ENCODE measurements at places on chromosomes 1 and 21. TPM values are rescaled to one million over a fixed set of nuclear protein-coding genes. Genes with fewer than 3 reads are reported as not detected.

The LCE1D gene
- not detected for total RNA-seq

The EFCAB7 gene
- total RNA-seq = 20.4 TPM

The KRTAP6-3 gene
- total RNA-seq = not detected

The CAPZA1 gene
- 218 TPM for total RNA-seq

DNA sequence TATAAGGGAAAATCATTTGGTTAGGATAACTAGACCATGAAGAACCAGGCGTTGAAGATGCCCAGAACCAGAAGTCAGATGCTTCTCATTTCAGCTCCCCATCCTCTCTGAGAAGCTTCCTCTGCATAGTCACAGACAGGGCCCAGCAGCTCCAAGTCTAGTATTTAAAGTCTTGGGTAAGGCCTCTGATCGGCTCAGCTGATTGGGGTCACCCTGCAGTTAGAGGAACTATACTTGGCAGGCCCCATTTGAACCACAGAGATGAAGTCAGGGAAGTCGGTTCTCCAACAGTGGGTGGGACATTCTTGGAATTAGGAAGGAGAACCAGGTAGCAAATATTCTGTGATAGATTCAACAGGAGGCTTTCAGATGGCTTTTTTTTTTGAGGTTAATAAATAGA is 48.3 kb downstream of the SLC22A15 start:
- no peak overlapping the region for H3K27ac ChIP-seq
- no peaks in the 10 kb centered on the region for H3K36me3 ChIP-seq
- no peak overlapping the region for H3K4me3 ChIP-seq
- H3K27me3 ChIP-seq = no peaks in the 10 kb centered on the region
- H3K4me1 ChIP-seq = no peaks in the 10 kb centered on the region

DNA sequence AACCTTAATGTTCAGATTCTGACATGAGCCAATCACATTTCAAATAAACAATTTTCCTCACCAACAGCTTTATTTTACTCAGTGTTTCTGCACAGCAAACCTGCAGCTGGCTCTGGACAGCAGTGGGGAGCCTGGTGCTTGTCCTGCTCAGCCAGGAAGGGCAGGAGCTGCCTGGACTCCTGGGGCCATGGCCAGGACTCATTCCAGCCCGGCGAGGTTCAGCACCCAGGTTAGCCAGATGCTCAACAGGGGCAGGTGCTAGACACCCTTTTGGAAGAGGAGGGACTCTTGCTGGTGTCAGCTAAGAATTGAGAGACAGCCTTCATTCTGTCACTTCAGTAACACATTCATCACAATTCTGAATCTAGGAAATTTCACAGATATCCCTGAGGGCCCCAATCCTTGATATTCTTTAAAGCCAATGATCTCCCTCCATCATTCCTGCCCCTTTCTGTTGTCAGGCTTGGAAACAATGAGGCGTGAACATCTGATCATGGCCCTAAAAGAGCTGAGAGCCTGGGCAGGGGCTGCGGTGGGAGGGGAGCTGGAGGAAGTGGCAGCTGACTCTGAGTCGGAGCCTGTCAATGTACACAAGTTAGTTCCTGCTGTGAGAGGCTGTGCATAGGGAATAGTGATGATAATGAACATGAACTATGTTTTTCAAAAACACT is 251.3 kb downstream of the SDCCAG8 start:
- H3K4me1 ChIP-seq = peaks cover 25% of the 10 kb centered on the region
- no peaks in the 10 kb centered on the region for H3K27me3 ChIP-seq
- no peaks in the 10 kb centered on the region for H3K36me3 ChIP-seq

- no peaks in the 10 kb centered on the region for H3K36me3 ChIP-seq
- no peak overlapping the region for H3K27ac ChIP-seq
- no peaks in the 10 kb centered on the region for H3K27me3 ChIP-seq
- peaks cover 30% of the 10 kb centered on the region for H3K4me1 ChIP-seq
- H3K4me3 ChIP-seq = no peak overlapping the region
Observed at GRCh38 chr1:229180161-229180560, 90.8 kb upstream of the RAB4A start.

- no peaks in the 10 kb centered on the region for H3K27me3 ChIP-seq
- no peak overlapping the region for H3K27ac ChIP-seq
- no peak for DNase-seq
- no peaks in the 10 kb centered on the region for H3K36me3 ChIP-seq
- H3K4me3 ChIP-seq = no peak overlapping the region
Observed at GRCh38 chr1:28115267-28115666, 26.9 kb upstream of the EYA3 start.

GRCh38 chr1:199784138-199784895 is 243.2 kb upstream of the NR5A2 start:
- H3K4me1 ChIP-seq = no peaks in the 10 kb centered on the region
- H3K4me3 ChIP-seq = no peak overlapping the region
- no peak overlapping the region for H3K27ac ChIP-seq
- H3K36me3 ChIP-seq = no peaks in the 10 kb centered on the region

- no peaks in the 10 kb centered on the region for H3K36me3 ChIP-seq
- no peak for DNase-seq
- H3K27ac ChIP-seq = no peak overlapping the region
- no peaks in the 10 kb centered on the region for H3K4me1 ChIP-seq
Observed at GRCh38 chr1:245437369-245438062, 282.7 kb downstream of the KIF26B start.

DNA sequence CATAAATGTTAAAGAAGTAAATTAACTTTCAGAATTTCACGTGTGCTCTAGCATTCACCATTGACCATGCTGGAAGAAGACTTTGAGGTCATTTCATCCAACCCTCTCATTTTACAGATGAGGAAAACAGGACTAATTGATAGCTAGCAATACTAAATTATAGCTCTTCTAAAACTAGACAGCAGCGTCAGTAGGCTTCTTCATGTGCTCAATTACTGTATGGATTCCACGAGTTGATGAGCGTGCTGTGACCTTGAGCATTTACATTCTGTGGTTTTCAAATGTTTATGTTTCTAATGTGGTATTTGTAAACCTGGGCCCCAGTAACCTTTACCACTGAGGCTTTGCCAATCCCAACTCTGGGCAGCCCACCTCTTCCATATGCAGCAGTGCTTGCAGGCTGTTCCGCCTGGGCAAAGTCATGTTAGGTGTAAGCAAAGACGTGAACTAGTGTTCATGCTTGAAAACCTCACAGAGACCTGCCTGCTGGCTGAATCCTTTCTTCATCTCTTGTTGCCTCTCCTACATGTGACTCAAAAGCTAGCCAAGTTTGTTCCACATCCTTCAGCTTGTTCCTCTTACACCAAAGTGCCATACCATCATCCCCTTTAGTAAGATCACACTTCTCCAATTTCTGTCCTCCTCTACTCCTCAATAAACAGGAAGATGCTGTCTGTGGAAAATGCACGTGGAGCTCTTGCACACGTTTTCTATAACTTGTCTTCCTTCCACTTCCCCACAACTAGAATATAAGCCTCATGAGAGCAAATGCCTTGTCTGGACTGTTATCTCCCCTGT is 17.2 kb downstream of the KCNJ15 start:
- no peaks in the 10 kb centered on the region for H3K36me3 ChIP-seq
- H3K27me3 ChIP-seq = no peaks in the 10 kb centered on the region
- peaks cover 10% of the 10 kb centered on the region for H3K4me1 ChIP-seq
- no peak overlapping the region for H3K27ac ChIP-seq
- H3K4me3 ChIP-seq = no peak overlapping the region

- no peak overlapping the region for H3K27ac ChIP-seq
- H3K4me3 ChIP-seq = no peak overlapping the region
- no peak for DNase-seq
- H3K4me1 ChIP-seq = peaks cover 12% of the 10 kb centered on the region
Observed at GRCh38 chr1:93708734-93709481, 27.3 kb upstream of the BCAR3 start.

DNA sequence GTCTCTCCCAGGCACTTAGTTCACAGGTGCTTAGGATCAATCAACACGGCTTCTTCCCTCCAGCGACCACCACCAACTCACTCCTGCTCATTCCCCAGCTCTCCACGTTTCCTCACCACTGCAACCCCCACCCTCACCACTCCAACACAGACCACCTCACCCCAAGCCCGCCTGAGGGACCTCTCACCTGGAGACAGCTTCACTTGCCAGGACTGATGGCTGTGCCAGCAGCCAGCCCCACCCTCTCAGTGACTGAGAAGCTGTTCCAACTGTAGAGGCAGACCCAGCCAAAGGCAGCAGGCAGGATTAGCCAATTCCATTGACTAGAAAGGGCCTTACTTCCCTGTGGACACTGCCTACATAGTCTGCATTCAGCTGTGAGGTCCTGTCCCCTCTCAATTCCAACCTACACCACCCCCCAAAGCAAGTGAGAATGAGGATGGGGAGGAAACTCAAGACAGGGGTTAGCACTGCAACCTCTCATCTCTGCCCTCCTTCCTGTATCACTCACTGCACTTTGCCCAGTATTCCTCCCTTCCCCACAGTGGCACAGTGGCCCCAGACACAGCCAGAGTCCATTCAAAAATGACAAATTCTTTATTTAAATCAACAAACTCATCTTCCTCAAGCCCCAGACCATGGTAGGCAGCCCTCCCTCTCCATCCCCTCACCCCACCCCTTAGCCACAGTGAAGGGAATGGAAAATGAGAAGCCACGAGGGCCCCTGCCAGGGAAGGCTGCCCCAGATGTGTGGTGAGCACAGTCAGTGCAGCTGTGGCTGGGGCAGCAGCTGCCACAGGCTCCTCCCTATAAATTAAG is 7.6 kb downstream of the TAGLN2 start:
- DNase-seq = peak; percentile 39
- H3K4me1 ChIP-seq = peaks cover 28% of the 10 kb centered on the region
- H3K36me3 ChIP-seq = no peaks in the 10 kb centered on the region
- no peak overlapping the region for H3K27ac ChIP-seq
- H3K4me3 ChIP-seq = no peak overlapping the region
